ENCODE measurements at places on chromosomes 5 and 9.

GRCh38 chr5:93358176-93358575 lies 222.8 kb downstream of the NR2F1-AS1 start:
- DNase-seq, result no peak

DNA sequence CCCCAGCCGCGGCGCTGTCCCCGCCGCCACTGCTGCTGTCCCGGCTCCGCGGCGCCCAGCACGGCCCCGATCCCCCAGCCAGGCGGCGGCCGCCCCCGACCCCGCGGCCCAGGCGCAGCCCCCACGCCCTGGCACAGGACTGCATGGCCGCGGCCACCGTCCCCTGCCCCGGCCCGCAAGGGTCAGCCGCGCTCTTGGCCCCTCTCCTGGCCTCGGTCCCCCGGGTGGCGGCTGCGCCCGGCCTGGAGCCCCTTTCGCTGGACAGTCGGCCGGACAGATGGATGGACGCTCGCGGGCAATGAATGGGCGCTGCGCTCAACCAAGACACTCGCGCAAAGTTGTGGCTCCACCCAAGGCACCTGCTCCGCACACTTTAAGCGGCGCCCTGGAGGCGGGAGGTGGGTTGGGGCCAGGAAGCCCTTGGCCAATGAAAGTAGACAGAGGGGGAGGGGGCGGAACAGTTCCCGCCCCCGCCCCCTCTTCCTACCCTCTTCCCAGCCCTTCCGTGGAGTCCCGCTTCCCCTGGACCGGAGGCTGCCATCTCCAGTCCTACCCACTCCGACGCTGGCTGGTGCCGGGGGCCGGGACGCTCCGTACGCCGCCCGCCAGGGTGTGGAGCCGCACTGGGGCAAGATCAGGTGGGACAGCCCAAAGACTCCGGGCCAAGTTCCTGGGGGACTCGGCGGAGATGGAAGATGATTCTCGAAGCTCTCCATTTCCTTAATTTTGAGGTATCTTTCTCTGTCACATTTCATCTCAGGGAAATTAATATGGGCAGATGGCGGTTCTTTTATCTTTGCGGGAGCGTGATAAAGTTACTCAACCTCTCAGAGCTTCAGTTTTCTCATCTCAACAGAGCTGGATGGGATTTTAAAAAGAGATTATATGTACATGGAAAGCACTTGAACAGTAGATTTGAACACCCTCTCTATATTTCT lies at the start of gene GLDC:
Gene GLDC, minus strand, starts transcription at position 375 of the 938 bp plus-strand sequence. Its CDS starts 230 bp downstream, at position 145.
- DNase-seq, result peak; percentile 87

DNA sequence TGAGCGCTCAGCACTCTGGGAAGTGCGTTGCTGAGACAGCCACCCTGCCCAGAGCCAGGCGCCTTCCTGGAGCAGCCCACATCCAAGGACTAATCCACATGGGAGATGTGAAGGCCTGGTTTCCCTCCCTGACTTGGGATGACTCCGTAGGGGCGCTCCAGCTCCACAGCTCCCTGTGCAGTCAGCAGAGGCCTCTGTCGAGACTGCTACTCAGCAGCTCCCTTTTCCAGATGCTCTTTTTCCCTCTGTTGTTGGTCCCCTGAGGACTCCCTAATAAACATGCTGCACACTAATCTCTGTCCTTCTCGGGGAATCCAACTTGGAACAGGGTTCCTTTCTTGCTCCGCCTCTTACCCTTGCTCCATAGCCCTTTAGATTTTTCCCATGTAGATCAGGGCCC lies 237.3 kb downstream of the ZSWIM6 start:
- DNase-seq, result no peak

DNA sequence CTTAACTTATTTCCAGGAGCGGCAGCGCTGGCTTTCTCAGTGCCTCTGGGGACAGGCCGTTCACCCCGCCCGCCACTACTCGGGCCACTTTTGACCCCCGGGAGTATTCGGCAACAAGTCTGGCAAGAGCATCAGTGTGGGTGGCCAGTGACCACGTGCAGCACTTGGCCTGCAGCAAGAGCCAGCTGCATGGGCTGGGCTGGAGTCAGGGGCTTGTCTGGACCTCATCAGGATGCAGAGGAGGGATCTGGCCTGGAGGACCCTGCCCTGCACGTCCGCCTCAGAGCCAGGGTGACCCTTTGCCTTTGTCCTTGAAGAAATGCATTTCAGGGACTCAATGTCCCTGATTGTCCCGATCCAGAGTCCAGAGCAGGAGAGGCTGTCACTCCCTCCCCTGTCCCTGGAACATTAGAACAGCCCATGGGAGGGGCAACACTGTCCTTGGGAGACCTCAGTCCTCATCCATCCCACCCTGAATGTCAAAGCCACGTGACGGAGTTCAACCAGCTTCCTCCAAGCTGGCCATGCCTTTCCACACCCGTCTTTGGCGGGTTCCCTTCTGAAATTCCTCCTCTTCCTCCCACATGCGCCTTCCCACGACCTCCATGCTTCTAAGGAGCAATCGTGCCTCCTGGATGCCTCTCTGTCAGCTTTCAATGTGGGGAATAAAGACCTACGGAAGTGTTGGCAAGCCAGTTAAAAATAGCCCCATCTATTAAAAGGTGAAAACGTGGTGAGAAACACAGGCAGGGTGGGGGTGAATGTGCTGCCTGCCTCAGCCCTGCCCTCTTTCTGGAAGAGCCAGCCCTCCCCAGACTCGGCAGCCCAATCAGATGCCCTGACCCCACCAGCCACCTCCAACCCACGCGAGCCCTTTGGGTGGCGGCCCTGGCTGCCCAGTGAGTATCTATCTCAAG lies 99.0 kb downstream of the OLFM1 start:
- no peak for DNase-seq

- DNase-seq, result no peak
Observed at GRCh38 chr9:137498720-137499150, 39.6 kb upstream of the NSMF start.

GRCh38 chr9:93642961-93643360 lies 66.6 kb downstream of the PHF2 start:
- no peak for DNase-seq

DNA sequence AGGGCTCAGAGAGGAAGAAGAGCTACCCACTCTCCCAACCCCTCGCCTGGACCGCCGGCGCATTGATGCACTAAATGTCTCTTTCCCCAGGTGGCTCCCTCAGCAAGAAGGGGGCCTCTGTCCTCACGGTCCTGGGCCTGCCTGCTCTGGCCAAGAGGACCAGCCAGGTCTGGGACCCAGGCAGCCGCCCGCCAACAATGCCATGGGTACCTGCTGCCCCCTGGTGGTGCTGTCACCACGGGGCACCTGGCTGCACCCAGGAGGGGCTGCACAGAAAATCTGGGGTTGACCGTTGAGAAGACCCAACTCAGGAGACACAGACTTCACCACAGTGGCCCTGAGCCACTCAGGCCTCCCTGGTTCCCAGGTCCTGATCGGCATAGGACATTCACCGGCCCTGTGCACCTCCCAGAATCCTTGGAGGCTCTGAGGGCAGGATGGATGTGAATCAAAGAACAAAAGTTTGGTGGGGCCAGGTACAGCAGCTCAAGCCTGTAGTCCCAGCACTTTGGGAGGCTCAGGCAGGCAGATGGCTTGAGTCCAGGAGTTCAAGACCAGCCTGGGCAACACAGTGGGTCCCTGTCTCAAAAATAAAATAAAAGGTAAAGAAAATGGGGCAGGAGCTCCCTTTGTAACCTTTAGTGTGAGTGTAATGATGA lies 2.4 kb upstream of the VAV2 start:
- DNase-seq, result peak; percentile 70

- DNase-seq, result no peak
Observed at GRCh38 chr5:94776167-94776566, 157.7 kb downstream of the SLF1 start.
